Posterior cingulate gyrus (tissue), 11 donors: ENCODE measurements at places on chromosomes 5 and 9.

DNA sequence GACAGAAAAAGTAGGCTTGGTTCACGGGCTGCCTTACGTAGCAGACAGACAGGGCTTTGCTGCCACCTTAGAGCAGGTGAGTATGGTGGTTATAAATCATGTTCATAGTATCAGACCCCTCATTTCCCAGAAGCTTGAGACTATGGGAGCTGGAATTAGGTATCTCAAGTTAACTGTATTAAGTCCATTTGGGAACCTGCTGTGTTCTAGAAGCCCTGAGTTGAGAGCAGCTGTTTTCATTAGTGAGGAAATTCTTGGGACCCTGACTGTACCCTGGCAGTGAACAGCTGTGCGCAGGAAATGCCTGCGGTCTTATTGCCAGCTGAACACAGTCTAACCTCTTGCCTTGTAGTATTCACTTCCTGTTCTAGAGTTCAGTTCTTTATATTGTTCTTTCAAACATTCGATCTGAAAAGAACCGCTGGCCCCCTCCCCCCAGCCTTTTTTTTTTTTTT, 29.8 kb downstream of the UGCG start:
- DNase-seq: no peak

- no peak for DNase-seq
Measured at GRCh38 chr5:44402084-44402483, 12.9 kb upstream of the FGF10 start.

GRCh38 chr5:16455668-16456067, 9.9 kb downstream of the ZNF622 start:
- no peak for DNase-seq

DNA sequence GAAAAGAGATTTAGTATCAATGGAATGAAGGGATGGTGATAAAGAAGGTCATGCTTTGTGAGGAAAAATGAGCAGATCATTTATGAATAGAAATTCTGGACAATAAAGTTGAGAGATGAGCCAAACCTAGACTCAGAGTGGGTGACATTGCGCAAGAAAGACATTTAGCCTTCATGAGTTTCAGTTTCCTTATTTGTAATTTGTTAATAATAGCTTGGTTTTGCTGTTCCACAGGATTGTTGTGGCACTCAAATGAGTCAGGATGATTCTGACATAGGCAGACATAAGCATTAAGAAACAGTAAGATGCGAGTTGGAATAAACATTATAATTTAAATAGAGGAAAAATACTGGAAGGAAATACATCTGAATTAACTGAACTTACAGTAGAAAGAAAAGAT, 34.8 kb downstream of the ITGA2 start:
- no peak for DNase-seq

- no peak for DNase-seq
Measured at GRCh38 chr9:84808416-84808815, 138.9 kb downstream of the NTRK2 start.

DNA sequence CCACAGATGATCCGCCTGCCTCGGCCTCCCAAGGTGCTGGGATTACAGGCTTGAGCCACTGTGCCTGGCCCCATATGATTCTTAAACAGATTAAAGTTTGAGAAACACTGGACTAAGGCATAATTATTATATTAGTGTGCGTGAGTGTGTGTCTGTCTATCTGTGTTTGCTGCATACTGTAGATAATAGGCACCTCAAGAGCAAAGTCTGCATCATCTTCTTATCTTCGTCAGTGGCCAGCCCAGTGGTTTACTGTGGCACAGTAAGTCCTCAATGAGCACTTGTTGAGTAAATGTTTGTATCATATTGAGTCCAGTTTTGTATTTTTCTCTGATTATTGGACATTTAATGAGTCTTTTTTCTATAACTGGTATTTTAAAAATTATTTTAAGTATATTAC, 81.7 kb downstream of the ITGA1 start:
- no peak for DNase-seq

DNA sequence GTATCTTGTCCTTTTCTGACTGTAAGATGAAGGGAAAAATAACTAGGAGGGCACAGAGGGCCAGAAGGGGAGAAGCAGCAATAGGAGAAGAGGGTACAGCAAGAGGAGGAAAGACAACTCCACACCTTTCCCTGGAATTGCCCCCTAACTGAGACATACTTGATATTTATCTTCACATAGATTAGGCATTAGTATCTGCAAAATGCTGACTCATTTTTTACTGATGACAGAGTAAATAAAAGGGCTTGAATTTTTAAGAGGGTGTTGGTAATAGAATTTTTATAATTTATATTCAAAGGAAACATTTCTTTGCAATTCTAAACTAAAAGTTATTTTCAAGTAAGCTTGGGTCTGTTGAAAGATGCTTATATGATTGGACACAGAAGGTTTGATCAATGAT, 86.8 kb upstream of the PRRC1 start:
- no peak for DNase-seq

GRCh38 chr9:113345190-113345589, 4.2 kb upstream of the BSPRY start:
- no peak for DNase-seq

DNA sequence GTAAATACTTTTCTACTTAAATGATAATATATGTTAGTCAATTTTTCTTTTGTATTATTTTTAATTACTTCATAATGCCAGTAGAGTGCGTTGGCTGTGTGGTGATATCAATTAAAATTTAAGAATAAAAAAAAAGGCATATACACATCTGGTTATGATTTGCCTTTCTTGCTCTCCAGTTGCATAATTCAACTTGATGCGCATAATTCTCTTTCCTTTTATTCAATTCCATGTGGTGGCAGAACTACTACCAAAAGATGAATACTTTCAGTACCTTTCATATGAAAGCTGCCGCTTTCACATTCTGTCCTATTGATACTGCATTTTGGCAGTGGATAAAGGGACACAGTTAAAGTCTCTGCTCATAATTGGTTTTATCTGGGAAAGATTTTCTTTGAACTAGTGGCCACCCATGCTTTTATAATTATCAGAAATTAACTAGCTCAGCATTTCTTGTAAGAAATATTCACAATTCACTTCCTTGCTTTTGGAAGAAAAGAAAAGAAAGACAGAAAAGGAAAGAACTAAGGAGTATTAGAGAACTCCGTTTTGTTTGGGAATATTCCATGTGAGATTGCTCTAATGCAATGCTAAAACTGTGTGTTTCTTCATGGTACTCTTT, 12.3 kb upstream of the ADGRV1 start:
- no peak for DNase-seq

DNA sequence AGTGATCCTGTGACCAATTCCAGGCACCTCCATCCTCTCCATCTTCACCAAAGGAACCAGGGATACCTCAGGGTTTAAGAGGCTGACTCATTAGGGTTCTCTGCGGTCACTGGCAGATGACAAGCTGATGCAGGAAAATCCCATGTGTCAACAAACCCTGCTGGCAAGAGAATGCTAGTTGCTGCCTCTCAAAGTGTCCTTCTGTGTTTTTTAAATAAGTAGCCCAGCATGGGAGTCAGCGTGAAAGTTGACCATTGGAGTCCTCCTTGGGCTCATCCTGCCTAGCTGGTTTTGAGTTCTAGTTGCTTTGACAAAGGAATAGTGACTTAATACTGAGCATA, 200.2 kb downstream of the SLIT3 start:
- DNase-seq: no peak

DNA sequence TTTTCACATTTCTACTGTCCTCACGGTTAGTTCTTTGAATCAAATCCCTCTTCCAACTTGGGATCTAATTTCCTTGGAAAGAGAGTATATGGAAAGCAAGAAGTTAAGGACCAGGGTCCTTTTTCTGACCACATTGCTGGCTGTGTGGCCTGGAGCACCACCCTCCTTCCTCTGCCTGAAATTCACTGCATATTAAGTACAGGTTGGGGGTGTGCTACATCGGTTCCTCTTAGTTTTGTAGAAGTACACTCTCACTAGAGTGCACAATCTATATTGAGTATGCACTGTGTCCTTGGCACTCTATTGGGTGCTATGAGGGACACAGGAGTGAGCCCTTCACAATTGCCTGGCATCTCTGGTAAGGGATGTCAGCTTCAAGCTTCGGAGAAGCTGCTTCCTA, 53.8 kb upstream of the KLF9 start:
- DNase-seq: no peak

- DNase-seq: no peak
Measured at GRCh38 chr5:171121638-171122037, 187.4 kb upstream of the TLX3 start.

GRCh38 chr9:126406075-126406667, 79.5 kb downstream of the MVB12B start:
- no peak for DNase-seq

- no peak for DNase-seq
Measured at GRCh38 chr5:170542691-170543293, 39.0 kb downstream of the KCNIP1 start.

GRCh38 chr5:172939611-172940267, 19.5 kb upstream of the RPL26L1 start:
- DNase-seq: peak; percentile 96

DNA sequence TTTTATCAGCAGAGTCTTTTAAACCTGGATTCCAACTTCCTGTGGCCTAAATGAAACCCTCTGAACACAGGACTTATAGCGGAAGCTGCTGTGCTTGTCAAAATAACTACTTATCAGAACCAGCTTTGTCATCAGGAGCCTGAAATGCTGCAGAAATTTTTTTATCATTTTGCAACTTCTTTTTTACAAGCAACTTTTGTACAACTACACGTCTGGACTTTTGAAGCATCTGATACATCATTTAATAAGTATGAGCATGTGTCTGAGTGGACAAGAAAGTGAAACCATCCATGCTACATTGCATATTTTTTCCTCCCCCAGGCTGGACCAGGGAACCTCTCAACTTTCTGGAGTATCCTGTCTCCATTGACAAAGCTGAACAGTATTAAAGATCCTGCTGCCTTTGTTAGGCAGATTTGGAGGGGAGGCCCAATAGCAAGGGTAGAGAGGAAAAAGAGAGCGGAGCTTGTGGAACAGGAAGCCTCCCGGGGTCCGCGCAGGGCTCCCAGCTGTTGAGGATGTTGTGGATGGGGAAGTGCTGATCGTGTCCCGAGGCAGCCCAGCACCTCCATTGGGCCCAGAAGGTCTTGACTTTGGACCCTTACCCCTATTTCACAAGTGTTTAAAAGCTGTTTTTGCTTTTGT, 196.6 kb downstream of the MSX2 start:
- no peak for DNase-seq

DNA sequence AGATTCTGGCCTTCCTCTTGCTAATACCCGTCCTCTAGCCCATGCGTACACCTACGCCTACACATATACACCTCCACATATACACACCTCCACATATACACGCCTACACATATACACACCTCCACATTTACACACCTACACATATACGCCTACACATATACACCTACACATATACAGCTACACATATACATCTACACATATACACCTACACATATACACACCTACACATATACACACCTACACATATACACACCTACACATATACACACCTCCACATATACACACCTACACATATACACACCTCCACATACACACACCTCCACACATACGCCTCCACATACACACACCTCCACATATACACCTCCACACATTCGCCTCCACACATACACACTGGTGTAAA, 27.2 kb downstream of the AK3 start:
- no peak for DNase-seq

DNA sequence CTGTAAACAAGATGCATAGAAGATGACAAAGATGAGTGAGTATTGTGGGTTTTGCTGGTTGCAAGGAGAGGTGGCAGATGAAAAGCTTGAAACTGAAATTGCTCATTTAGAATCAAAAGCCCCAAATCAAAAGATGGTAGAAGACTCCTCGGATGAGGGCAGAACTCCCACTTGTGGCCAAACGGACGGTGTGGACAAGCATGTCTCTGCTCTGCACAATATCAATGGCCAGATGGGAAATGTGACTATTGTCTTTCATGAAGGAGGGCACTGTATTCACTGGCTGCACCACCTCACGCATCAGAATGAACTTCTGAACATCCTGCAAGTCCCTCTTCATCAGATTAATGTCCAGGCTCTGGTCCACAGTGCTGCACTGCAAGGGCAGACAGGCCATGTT, 541.7 kb downstream of the MTRR start:
- no peak for DNase-seq

DNA sequence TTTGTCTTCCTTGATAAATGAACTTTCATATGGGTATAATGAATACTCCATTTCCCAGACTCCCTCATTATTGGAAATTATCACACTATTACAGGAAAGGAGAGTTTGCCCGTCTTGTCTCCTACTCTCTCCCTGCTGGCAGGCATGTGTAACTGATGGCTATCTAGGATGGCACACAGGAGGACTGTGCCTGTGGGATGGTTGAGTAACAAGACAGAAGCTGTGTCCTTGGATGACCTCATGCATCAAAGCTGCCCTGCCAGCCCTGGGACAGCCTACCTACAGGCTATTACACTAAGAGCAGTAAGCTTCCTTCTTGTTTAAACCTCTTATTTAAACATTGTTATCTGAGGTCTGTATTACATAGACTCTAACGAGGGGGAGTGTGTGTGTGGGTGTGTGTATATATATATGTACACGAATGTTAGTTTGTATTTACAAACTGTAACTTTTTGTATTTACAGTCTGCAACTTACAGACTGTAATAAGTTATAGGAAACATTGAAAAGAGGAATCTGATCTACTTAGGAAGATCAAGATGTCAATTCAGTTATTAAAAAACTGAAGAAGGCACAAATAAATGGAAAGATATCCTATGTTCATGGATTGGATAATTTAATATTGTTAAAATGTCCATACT, 247.6 kb upstream of the ACO1 start:
- no peak for DNase-seq

- DNase-seq: no peak
Measured at GRCh38 chr9:93085676-93086075, 10.3 kb upstream of the CARD19 start.

GRCh38 chr5:14816999-14817761, 54.4 kb downstream of the ANKH start:
- no peak for DNase-seq

- DNase-seq: no peak
Measured at GRCh38 chr5:149108651-149109280, 32.5 kb upstream of the ABLIM3 start.

GRCh38 chr9:100670719-100671118, 92.8 kb downstream of the CAVIN4 start:
- no peak for DNase-seq

DNA sequence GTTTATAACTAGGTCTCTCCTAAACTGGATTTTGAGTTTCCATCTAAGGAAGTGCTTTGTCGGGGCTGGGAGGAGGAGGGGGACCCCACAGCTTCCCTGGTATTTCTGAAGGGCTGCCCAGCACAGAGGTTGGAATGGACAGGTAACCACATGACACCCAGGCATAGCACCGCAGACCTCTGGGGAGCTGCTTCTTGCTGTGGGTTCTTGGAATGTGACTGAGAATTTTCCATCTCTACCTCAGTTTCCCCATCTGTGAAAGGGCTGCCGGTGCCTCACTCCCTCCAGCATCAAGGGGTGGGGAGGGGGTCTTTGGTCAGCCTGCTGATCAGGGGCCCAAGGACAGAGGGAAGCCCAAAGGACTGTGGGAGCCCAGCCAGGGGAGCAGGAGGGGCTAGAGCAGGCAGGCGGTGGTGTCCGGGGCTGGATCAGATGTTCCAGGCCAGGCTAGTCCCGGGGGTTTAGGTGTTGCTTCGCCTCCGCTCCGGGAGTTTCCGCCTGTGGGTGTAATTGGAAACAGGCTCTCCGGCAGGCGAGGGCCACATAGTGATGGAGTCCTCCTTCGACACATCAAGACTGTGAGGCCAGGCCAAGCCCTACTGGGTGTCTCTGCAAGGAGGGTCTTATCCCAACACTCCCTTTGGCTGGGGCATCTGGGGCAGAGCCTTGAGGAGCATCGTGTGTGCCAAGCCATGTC, 3.3 kb downstream of the OLFML2A start:
- DNase-seq: peak; percentile 68

- DNase-seq: no peak
Measured at GRCh38 chr5:164353155-164353554, 847.7 kb downstream of the MAT2B start.
